ENCODE measurements at places on chromosomes 2 and 18.

- DNase-seq, result no peak
Observed at GRCh38 chr2:205995260-205995659, 90.7 kb downstream of the INO80D start.

DNA sequence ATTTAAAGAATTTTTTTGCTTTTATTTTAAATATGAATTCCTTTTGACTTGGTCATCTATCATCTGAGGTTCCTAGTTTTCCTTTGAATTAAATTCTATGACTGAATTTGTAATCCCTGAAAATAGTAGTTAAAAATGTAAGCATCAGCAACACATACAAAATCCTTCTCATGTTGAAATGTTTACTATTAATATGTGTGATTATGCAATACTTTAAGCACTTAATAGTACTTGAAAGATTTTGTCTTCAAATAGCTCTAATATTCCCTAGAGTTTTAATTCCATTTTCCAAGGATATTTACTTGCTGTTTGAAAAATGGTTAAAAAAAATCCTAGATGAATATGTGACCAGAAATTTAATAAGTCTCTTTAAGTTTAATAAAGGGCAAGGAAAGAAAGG lies 26.6 kb upstream of the SPATS2L start:
- DNase-seq, result no peak

- DNase-seq, result no peak
Observed at GRCh38 chr2:186980787-186981550, 132.0 kb upstream of the ZSWIM2 start.

DNA sequence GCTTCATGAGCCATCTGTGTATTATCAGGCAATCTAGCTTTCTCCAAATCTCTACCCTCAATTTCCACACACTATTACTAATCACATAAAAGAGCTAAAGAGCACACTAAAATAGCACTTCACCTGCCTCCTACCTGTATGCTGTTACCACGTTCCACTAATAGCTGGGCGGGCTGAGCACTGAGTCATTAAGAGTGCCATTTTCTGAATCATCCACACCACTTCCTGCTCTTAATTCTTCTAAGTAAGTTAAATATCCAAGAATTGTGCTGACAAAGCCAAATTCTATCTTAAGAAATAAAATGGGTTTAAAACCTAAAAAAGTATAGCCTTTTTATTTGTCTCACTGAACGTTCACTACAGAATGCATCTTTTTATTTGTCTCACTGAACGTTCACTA lies 35.7 kb downstream of the NOL10 start:
- peak; percentile 24 for DNase-seq

DNA sequence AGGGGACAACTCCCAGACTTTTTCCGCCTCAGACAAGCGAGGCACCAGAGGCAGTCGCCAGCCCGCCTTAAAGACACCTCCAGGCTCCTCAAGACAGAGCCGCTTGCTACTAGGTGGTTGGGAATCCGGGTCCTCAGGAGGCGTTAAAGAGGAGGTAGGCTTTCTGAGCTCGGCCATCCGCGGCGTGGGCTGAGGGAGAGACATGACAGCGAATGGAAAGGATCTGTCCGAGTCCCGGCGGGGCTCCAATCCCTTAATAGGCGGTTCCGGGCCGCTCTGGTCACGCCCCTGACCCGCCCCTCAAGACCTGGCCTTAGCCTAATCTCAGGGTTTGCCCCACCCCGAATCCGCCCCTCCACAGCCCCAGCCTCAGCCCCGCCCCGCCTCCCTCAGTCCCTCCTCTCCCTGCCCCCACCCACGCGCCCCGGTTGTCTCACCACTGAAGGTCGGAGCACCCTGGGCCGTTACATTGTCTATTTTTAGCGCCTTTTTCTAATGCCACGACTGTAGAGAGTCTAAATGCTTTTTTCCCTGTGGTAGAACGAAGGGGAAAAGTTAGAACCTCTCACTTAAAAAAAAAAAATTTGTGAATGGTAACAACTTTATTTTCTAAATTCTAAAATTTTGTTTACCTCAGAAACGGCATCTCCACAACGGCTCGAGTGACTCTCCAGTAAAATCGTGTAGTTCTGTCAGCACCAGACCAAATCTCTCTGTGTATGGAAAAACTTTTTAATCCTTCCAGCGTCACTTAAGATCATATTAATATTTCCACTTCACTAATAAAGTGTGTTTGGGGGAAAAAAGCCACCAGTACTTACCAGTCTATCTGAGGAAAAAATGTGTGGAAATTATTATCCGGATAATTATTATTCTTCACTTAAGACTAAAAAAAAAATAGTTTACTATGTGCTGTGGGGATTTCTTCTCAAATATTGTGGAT lies at the start of gene RAD51AP2:
RAD51AP2 (minus strand) TSS at position 229 of the 943 bp plus-strand sequence; CDS start at position 204, 25 bp downstream.
- DNase-seq, result no peak

- DNase-seq, result no peak
Observed at GRCh38 chr2:57460396-57461276, 586.0 kb upstream of the VRK2 start.

- DNase-seq, result no peak
Observed at GRCh38 chr2:25570161-25570845, 103.1 kb downstream of the DTNB start.

DNA sequence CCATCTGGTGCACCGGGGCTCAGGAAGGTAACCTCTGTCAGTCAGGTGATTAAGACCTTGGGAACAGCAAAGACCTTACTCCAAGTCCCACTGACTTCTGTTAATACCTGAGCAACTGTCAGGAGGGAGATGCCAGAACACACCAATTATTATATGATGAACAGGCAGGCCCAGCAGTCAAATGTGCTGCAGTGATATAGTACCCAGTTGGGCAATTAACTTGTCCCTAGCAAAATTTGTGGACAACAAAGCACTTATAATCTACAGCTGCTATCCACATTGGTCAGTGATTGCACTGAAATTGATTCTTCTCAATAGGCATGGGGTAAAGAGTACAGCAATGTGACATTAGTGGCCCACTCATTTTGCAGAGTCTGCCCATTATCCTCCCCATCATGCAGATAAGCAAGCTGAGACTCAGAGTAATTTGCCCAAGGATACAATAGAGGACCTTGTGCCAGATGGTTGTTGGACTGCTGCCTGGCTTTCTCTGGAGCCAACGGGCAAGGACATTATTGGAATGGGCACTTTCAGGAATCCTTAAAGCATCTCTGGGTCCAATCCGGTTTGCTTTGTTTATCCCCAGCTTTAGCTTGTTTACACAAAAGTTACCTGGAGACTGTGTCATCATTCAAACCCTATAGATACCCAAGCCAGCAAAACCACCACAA lies 147.6 kb downstream of the CCBE1 start:
- no peak for DNase-seq

GRCh38 chr2:26991717-26992116 lies 21.3 kb downstream of the MAPRE3 start:
- no peak for DNase-seq

GRCh38 chr2:68200157-68200787 lies 42.6 kb downstream of the PNO1 start:
- DNase-seq, result no peak

GRCh38 chr2:200962811-200963123 lies 693 bp downstream of the ORC2 start:
- no peak for DNase-seq

DNA sequence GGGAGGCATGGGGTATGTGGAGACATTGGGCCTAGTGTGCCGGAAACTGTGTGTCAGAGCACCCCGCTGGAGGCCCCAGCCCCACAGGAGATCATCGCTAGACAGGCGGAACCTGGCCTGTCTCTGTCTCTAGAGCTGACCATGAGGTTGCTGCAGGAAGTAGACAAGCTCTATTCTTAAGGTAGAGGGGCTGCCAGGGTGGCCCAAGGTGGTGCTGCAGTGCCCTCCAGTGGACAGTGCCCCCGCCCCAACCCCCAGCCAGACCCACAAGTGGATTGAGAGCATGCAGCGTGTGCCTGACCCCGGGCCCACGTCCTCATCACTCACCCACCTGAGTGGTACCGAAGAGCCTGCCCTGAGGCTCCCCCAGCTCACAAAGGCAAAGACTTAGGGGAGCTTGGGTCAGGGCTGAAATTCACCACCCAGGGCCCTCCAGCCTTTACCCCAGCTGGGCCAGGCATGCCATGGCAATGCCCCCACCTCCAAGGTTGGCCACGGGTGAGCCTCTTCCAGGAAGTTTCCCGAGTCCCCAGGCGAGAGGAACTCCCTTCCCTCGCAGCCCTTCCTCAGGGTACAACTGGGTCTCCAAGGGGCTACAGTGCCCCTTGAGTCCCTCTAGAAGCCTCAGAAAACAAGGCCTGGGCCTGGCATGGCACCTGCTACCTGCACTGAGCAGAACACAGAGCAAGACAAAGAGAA lies 155.0 kb downstream of the TTC32 start:
- DNase-seq, result no peak

DNA sequence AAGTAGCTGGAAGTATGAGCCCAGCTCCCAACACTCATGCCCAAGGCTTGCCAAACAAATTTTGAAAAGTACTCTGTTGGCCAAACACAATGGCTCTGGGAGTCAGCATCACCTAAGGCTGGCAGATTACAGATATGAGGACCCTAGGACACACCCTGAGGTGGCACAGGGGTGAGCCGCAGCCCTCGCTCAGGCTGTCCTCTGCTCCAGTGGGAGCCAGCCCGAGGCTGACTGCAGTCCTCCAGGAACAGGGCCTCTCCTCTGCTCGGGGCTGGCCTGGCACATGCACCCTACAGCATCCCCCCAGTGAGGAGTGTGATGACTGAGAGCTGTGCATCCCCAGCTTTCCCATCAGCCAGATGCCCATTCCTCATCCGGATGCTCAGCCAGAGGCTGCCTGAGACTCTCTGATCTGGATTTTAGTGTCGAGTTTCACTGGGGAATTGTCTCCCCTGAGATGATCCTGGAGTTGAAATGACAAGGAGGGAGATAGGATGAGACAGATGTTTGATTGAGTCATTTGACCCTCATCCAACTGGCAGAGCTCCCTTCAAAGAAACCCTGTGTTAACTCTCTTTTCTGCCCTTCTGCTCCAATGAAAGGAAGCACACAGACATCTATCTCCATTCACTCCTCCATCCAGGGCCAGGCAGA lies 269.3 kb upstream of the NCKAP5 start:
- no peak for DNase-seq

- no peak for DNase-seq
Observed at GRCh38 chr2:170922634-170923494, 6.2 kb upstream of the GORASP2 start.

- DNase-seq, result no peak
Observed at GRCh38 chr18:28735731-28736130, 558.8 kb upstream of the CDH2 start.

DNA sequence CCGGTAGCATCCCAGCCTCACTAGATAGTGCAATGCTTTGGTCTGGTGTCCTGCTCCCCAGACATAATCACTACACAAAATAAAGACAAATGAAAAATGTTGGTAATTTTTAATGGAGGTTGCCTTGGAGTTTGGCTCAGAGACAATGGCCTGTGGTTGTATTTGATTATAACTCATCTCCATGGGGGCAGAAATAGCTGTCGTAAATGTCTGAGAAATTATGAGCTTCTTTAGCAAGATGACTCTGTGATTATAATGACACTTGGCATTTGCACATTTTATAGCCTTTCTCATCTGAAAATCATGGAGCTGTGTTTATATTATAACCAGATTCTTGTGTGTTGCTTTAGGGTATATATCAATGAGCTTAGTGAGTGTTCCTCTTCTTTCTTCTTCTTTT lies 1779.7 kb upstream of the CELF4 start:
- no peak for DNase-seq
